ENCODE measurements at places on chromosomes 6 and 20.

DNA sequence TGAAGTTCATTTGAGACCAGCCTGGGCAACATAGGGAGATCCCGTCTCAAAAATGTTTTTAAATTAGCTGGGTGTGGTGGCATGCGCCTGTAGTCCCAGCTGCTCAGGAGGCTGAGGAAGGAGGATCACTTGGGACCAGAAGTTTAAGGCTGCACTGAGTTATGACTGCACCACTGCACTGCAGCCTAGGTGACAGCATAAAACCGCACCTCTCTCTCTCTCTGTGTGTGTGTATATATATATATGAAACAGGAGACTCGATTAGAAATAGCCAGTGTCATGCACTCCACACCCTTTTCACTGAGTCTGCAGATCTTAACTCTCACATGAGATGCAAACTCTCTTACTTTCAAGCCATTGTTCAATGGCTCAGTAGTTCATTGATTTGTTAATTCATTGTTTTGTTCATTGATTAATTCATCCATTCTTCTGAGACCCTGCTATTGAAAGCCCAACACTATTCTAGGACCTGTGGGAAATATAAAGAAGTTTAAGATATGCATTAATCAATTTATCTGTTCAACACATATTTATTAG is 52.4 kb upstream of the MRPS10 start:
- DNase-seq, result no peak

- no peak for DNase-seq
Measured at GRCh38 chr6:56450882-56451739, 191.6 kb downstream of the DST start.

DNA sequence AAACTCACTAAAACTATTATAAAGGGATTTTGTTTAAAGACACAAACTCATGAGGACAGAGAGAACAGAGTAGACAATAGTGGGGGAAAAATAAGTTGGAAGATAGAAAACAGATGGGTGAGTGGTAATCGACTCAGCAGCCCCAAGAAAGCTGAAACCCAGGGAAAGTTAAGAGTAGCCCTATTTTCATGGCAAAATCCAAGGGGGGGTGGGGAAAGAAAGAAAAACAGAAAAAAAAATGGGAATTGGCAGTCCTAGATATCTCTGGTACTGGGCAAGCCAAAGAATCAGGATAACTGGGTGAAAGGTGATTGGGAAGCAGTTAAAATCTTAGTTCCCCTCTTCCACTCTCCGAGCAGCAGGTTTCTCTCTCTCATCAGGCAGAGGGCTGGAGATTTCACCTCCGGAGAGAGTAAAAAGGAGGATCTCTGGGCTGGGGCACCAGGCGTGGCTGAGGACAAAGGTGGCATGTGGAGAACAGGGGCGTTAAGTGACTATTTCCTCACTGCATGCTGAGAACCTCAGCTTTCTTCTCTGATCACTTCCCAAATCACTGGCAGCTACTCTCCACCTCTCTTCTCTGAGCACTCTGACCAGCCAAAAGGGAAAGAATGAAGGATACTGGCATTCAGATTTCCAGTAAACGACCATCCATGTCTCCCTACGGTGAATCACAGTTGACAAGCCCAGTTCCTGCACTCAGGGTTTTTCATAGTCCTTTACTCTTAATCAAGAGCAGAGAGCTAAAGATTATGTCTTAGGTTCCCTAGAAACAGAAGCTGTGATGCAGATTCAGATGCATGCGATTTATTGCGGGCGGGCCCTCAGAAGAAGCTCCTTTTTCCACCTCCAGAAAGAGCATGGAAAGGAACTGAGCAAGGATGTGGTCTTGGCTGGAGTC is 7.3 kb upstream of the RNF24 start:
- DNase-seq, result no peak

GRCh38 chr6:142047934-142048592 is 84.7 kb upstream of the GJE1 start:
- no peak for DNase-seq

- DNase-seq, result no peak
Measured at GRCh38 chr6:137155830-137156229, 17.6 kb downstream of the IL22RA2 start.

DNA sequence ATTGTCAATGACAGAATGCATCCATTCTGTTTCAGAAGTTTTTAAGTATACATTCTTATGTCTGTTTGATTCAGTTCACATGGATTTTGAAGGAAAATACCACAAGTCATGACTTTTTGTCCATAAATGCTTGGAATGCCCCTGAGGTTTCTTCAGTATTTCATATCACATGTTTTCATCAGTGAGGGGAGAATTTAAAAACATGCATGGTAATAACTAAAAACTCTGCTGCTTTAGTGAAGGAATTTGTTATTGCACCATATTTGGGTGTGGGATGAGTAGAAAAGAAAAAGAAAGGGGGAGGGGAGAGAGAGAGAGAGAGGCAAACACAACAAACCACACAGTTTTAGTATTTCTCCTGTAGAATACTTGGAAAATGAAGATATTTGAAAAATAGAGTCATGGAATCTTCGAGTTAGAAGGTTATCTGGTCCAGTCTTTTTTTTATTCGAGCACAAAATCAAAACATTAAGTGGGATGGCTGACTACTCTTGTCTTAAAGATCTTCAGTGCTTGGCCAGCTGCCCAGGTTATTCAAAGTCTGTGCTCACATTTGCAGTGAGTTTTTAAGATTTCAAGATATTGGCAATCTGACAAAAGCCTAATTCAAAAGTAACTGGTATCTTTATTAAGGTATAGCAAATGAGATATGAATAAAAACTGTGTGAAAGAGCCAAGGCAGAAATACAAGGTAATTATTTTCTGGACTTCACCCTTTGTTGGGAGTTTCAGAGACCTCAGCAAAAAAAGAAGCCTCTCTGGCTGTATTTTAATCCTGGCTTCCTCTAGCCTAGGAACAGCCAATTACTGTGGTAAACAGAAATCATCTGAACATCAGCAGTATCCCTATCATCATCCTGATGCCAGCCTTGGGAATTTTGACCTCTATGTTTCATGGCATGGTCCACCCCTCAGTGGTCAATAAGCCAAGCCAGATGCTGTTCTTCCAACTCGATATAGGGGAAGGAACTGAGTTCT is 687.9 kb upstream of the CITED2 start:
- peak; percentile 74 for DNase-seq

DNA sequence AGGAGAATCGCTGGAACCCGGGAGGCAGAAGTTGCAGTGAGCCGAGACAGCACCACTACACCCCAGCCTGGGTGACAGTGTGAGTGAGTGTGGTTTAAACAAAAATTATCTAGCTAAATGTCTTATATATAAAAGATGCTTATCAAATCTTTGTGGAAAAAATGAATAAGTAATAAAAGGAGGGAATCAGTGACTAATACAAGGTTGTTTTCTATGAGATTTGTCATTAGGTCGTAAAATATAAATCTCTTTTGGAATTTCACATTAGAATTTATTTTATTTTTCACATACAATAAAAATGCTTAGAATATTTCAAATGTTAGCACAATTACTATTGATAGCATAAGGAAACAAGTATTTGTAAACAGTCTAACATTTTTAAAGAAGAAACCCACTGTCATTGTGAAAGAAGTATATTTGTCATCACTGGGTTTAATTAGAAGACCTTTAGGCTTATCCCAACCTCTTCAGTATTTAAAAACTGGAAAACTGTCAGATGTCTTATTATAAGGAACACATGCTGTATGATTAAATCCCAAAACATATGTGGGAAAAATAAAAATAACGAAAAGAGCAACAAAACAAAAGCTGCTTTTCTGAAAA is 47.1 kb downstream of the ASCC3 start:
- DNase-seq, result no peak

DNA sequence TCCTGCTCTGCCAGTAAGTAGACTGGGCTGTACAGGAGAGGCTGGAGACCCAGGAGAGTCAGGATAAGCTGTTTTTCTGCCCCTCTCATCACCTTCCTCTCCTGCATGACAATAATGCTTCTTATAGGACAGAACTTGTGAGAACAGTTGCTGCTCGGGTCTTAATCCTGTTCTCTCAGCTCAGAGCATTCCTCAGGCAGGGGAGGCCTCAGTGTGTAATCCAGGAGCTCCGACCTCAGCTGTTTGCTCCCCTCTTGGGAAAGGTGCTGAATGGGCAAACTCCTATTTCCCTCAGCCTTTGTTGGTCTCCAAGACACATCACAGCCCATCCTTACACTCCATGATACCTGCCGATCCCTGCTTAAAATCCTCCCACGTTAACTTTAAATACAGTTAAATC is 134.9 kb upstream of the LRFN2 start:
- DNase-seq, result no peak

- no peak for DNase-seq
Measured at GRCh38 chr20:14012671-14013070, 17.4 kb downstream of the MACROD2 start.

DNA sequence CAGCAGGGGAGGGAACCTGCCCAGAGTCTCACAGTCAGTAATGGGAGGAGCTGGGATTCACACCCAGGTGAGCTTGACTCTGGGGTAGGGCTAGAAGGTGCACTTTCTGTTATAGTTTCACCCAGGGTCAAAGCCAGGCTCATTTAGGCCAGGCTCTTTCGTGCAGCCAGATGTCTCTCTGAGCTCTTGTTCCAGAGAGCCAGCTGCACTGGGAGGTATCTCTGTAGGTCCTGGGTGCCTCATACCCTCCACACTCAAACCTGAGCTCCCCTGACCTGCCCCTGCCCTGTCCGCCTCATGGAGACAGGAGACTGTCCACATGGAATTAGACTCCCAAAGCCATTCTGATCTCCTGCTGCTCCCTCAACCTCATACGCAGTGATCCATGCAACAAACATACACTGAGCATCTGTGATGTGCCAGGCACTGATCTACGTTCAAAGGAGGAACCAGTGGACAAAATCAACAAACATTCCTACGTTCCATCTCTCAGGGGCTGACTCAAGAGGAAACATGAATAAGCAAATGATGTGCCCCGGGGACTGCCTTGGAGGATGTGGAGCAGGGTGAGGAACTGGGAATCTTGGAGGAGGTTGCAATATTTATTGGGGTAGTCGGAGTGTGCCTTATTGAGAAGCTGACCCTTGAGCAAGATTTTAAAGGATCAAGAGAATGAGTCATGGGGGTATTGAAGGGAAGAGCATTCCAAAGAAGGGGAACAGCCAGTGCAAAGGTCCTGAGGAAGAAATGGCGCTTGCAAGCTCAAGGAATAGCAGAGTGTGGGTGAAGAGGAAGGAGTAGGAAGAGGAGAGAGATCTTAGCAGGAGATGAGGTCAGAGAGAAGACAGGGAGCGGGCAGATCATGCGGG is 71.3 kb upstream of the TOX2 start:
- peak; percentile 5 for DNase-seq

- no peak for DNase-seq
Measured at GRCh38 chr20:44017905-44018258, 103.2 kb downstream of the TOX2 start.

DNA sequence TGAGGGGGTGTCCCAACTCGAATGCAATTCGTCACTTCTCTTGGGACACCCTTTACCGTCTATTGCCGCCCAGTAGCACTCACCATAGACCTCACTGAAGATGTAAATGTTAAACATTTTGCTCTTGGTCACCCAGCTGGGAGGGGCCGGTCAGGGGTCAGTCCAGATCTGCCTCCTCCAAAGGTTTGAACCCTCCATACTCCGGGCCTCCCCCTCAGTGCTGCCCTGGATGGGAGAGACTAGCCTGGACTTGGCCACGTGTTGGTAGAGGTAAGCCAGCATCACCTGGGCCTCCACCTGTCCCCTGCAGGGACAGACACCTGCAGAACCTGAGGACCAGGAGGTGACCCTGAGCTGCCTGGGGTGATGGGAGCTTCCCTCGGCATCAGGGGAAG is 5.0 kb upstream of the MYT1 start:
- DNase-seq, result no peak

DNA sequence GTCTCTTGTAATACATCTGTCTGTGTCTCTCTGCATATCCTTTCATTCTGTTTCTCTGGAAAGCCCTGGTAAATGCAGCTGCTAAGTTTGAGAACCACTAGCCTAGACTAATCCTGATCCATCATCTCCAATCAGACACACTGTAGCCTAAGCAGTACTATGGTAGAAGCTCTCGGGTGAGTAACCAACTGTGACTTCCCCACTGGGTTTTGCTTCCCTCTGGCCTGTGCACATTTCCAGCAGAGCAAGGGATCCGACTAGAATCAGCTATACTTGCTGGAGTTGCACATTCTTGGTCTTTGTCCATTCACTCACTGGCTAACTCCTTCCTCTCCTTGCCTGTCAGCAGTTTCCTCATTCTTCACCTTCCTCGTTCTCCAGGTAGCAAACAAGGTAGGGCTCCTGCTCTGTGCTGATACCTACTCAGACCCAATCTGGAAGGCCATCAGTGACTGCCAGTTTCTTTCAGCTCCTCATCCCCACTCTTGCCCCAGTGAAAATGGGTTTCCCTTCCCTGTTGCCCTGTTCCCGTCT is 184.2 kb downstream of the PLCB4 start:
- DNase-seq, result no peak

DNA sequence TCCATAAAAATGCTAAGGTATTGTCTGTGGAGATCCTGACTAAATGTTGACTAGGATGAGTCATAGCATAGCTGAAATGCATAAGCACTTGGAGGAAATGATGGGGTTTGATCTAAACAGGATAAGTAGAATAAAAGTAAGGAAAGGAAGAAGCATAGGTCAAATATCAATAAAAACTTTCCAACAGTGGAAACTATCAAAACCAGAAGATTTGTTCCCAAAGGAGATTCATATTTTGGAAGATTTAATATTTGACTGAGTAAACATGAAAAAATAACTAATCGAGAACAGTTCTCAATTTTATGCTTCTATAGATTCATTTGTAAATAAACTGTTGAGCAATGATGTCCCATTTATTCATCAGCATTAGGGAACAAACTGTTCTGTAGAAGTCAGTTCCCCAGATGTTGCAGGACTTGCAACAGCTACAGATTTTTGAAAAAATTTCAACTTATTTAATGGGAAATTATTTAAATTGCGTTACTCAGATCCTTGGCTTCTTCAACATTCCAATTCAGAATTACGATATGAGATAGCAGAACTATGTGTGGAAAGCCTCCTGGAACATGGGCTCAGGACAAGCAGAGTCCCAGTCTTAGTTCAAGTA is 133.7 kb upstream of the TBX18 start:
- DNase-seq, result peak; percentile 43

DNA sequence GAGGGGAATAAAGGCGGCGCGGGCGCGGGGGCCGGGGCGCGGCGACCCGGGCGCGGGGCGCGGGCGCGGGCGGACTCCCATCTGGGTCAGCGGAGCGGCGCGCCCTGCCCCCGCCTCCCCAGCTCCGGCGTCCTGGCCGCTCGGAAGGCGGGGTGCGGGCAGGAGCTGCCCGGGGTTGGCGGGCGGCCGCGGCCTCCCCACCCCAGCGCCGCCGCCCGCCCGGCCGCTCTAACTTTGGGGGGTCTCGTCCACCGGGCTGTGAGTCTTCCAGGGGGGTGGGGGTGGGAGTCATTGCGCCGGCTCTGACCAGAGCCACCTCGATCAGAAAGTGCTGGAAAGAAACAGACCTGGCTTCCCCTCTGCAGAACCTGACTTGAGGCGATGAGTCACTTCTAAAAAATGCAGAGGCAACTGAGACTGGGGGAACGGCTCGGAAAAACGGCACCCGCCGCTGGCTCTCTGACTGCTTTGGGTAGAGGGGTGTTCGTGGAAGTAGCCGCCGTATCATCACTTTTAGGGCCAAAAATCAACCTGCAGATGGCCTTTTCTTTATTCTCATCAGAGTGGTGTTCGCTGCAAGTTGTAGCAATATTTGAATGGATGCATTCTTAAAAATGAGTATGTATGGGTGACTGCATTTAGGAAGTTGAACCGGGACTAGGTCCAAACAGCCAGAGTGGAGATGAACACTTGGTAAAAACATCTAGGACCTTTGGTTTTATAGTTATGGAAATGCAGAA is 667 bp downstream of the CAP2 start:
- DNase-seq, result peak; percentile 87

GRCh38 chr6:16154904-16155303 is 26.0 kb downstream of the MYLIP start:
- no peak for DNase-seq
